ENCODE measurements at places on chromosomes 16 and 17. TPM values are rescaled to one million over a fixed set of nuclear protein-coding genes. Genes with fewer than 3 reads are reported as not detected.

Gene EMC8
- 38.5 TPM for polyA plus RNA-seq

Gene ALOX12
- 0.19 TPM for polyA plus RNA-seq

- no peaks in the 10 kb centered on the region for H3K36me3 ChIP-seq
- H3K4me3 ChIP-seq, result no peak overlapping the region
- DNase-seq, result no peak
- no peaks in the 10 kb centered on the region for H3K27me3 ChIP-seq
Observed at GRCh38 chr17:5962371-5962770, 107.8 kb upstream of the WSCD1 start.

DNA sequence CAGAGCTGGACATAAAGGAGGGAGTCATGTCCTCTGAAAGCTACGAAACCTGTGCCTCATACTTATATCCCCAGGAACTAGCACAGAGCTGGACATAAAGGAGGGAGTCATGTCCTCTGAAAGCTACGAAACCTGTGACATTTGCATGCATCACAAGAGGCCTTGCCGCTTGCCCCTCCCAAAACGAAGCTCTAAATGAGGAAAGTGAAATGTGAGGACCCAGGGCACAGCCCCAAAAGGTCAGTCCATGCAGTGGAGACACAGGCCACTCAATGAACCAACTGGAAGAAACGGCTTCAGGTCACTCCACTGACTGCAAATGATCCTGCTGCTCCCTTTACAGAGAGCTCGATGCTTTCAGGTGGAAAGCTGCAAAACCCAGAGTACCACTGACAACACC is 38.3 kb downstream of the COG7 start:
- no peak for DNase-seq
- peaks cover 17% of the 10 kb centered on the region for H3K36me3 ChIP-seq
- H3K27ac ChIP-seq, result no peak overlapping the region
- H3K4me1 ChIP-seq, result no peaks in the 10 kb centered on the region
- no peaks in the 10 kb centered on the region for H3K27me3 ChIP-seq

Gene HP
- polyA plus RNA-seq, result not detected

Data from keratinocyte (primary cell).